ENCODE measurements at places on chromosomes 4 and X.

DNA sequence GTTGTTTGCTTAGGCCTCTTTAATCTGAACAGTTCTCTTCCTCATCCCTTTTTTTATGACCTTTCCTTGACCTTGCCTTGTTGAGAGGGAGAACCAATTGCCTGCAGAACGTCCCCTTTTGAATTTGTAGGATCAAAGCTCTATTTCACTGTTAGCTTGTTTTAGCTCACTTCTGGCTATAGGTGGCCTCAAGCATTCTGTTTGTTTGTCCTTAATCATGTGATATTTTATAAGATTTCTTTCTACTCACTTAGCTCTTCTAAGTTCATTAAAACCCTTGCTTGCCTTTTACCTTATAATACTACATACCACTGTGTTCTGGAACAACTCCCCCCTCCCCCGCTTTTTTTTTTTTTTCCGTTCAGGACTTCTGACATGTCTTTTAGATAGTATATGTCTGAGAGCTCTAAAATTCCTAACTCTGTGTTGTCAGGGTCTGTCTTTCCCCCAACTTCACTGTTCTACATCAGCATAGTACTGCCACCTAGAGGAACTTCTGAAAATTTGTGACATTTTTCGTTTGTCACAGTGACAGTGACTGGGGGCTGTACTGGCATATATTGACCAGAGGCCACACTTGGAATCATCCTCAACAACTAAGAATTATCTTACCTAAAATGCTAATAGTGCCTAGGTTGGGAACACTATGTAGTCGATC is 128.5 kb downstream of the LARP7 start:
- no peak for DNase-seq

- DNase-seq: no peak
Observed at GRCh38 chr4:89301902-89302301, 5.7 kb downstream of the GPRIN3 start.

- no peak for DNase-seq
Observed at GRCh38 chrX:103629318-103630170, 769 bp downstream of the TCEAL1 start.

DNA sequence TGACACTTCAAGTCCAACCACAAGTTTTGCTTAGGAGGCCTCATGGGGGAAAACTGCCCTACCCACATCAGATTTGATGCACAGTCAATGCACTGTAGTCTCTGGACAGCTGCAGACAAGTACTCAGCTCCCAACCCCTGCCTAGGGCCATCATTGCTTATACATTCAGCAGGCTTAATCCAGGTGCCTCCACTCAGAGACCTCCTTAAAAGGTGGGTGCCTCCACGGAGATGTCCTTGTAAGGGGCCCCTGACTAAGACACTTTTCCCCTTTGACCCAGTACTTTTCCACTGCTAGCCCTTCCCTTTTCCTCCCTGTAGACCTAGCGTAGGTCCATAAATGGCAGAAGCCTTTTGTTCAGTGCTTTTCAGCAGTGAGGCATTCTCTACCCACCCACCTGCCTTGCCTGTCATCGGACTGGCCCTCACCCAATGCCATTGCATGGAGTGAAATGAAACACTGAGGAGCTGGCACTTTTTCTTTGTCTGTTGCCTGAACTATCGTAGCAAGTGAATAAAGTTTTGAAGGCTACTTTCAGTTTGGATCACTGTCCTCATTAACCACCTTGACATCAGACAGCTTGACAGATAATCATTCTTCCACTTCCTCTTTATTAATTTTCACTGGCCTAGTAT is 23.8 kb upstream of the PLK4 start:
- peak; percentile 48 for DNase-seq

DNA sequence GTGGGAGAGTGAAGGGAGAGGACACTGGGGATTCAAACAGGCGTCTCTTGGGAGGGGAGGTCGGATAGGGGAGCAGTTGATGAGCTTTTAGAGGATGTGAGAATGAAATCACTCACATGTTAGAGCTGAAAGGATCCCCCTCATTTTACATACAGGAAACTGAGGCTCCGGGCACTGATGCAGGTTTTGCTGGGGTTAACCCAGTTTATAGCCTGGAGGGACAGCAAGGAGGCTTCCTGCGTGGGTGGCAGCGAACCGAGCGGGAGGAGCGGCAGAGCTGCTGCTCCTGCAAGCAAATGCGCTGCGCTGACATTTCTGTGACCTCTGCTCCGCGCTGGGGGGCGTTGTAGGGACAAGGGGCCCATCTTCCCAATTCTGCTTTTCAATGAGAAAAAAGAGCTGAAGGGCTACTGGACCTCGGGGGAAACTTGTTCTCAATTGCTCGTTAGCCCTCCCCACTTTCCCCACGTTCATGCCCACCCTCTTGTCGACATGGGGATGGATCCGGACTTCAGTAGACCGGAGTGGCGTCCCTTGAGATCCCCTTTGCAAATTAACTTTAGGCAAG is 1.2 kb upstream of the NEUROG2 start:
- no peak for DNase-seq

- DNase-seq: no peak
Observed at GRCh38 chr4:85805891-85806290, 330.9 kb downstream of the ARHGAP24 start.

GRCh38 chr4:921830-922331 is 10.2 kb downstream of the GAK start:
- no peak for DNase-seq

GRCh38 chr4:76779740-76780459 is 118.0 kb downstream of the SOWAHB start:
- DNase-seq: no peak

GRCh38 chrX:16476692-16477091 is 173.3 kb upstream of the S100G start:
- DNase-seq: no peak

- DNase-seq: no peak
Observed at GRCh38 chr4:24843096-24843495, 47.7 kb downstream of the SOD3 start.

DNA sequence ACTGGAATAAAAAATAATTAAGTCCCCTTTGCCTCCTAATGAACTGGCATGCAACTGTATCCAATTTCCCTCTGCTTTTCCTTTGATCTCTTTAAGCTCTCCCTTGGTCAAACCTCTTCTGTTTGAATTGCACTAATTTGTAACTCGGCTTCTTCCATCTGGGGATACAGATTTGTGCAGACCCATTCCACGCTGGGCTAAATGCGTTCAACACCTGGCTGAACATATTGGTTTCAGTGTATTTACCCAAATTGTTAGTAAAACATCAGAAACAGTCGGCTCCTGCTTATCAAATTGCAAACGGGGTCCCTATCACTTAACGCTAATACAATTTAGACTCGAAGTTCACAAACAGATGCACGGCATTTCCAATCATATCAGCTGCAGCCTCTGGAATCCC is 124.9 kb upstream of the TAPT1 start:
- DNase-seq: no peak

GRCh38 chr4:2649604-2650114 is 106.5 kb downstream of the TNIP2 start:
- no peak for DNase-seq

DNA sequence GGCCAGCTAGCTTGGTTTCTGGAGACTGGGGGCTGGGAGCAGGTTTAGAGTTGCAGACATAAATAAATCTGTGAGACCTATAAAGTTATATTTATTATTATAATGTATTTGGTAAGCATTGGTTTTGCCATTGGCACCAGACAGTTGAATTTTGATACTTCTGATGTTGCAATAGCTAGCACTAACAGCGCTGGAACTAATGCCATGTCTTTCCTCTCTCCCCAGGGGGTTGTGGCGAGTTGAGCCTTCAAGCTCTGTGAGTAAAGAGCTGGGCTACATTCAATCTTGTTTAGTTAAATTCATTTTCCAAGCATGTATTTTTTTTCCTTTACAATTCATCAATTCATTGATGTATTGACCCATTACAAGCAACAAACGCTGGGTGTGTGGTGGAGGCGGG is 358.7 kb upstream of the NR3C2 start:
- no peak for DNase-seq

- DNase-seq: no peak
Observed at GRCh38 chr4:27084685-27085361, 224.2 kb downstream of the STIM2 start.

DNA sequence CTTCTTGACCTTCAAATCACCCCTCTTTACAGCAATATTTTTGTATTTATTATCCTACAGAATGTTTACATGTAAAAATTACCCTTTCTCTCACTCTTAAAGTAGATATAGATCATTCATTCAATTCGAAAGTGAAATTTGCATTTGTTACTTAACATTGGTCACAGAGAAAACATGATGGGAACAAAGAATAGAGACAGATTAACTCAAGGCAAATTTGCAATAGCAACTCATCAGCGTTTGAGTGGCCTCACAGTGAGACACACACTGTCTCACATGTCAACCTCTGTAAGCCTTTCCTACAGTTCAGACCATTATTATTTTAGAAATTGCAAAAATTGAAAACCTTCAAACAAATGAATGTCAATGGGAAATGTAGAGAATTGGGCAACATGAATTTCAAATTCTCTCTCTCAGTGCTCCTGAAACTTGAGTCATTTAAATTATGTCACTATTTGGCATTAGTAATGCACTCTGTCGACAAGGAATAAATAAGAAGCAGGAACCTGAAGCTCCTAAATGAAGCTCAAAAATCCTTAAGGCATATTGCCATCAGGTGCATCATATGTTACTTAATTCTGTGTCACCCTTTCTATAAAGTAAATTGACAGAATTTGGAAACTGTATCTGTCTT is 148.3 kb upstream of the ANXA10 start:
- no peak for DNase-seq

DNA sequence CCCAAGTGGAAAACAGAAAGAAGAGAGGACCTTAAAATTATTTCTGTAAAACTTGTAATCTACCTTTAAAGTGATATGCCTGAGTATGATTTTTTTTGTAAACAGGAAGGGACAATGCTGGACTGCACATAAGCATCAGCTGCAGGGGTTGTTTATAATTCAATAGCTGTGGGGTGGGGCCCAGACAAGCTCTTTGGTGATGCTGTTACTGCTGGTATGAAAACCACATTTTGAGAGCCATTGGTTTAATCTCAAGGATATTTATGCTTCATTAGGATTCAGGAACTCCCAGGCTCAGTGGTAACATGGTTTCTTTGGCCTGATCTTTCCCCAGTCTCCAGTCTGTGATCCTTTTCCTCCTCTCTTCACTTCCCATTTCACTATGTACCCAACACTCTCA is 34.3 kb upstream of the GRPR start:
- no peak for DNase-seq

GRCh38 chrX:100263650-100264049 is 146.4 kb downstream of the PCDH19 start:
- DNase-seq: no peak

GRCh38 chr4:10809905-10810304 is 125.3 kb upstream of the CLNK start:
- no peak for DNase-seq

DNA sequence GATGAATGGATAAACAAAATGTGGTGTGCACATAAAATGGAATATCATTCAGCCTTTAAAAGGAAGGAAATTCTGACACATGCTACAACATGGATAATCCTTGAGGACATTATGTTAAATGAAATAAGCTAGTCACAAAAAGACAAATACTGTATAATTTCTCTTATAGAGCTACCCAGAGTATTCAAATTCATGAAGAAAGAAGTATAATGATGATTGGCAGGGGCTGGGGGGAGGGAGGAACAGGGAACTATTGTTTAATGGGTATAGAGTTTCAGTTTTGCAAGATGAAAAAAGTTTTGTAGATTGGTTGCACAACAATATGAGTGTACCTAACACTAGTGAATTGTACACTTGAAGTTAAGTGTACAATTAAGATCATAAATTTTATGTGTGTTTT is 153.9 kb upstream of the STK26 start:
- DNase-seq: no peak
